Thyroid gland (tissue), 4 donors: ENCODE measurements at places on chromosomes 7 and 10. TPM values are rescaled to one million over a fixed set of nuclear protein-coding genes. Genes with fewer than 3 reads are reported as not detected.

Gene TACR2
- not detected for total RNA-seq

Gene VSTM4
- 109 TPM for total RNA-seq

Gene OR2A42
- 0.40 TPM for total RNA-seq

DNA sequence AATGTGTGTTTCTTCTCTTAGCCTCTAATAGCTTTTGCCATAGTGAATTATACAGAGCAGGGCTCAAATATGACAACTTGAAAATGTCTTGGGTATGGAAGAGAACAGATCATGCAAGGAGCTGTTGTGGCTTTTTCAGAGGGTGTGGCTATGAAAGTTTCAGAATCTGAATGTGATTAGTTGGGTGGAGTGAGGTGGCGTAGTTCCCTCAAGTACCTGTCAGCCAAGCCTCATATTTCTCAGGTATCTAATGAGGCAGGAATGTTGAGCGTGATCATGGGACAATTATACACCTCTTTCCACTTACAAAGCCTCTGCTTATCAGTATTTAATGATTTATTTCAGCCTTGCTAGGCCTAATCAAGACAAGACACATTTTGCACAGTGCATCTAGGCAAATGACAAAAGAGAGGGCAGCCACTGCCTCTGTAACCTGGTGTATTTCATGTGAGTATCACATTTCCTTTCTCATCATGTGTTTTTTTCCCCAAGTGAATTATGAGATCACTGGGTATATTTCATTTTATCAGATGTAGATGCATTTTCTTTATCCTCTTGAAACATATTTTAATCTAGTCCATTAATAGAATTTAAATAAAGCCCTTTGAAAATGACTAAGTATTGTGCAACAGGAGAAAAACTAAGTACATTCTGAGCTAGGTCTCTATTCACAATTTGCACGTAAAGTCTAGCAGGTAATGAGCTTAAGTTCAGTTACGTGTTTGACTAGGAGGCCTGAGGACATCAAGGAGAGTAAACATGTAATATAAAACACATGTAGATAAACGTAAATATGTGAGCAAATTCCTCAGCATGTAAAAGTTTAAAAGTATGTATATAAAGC lies 644.4 kb upstream of the IGFBP3 start:
- DNase-seq = no peak

- peak; percentile 80 for DNase-seq
Observed at GRCh38 chr10:60648761-60649160, 129.5 kb upstream of the CDK1 start.

GRCh38 chr10:76251841-76252671 lies 820.6 kb downstream of the LRMDA start:
- DNase-seq = no peak
